Posterior vena cava (tissue), 2 donors: ENCODE measurements at places on chromosomes 3 and 15.

GRCh38 chr3:103585809-103586208, 1151.0 kb downstream of the ZPLD1 start:
- no peak for DNase-seq

- DNase-seq, result no peak
These were observed 125.3 kb upstream of the BCL6 start for GRCh38 chr3:187870360-187871203.

- no peak for DNase-seq
These were observed 24.5 kb downstream of the KCNMB2 start for GRCh38 chr3:178560759-178561158.

DNA sequence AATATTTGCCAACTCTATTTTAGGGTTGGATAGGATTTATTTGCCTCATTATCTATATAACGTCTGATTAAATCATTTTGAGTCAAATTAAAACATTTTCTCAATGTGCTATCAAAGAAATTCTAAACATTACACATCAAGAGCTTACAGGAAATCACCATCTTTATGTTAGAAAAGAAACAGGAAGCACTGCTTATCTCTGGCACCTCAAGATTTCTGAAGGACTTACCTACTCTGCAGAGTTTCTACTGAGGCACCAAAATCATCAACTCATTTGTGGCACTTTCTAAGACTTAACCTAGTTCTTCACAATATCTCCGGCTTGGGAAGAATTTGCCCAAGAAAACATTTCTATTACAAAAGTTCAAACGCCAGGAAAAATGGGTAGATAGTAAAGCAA, 181.3 kb upstream of the EOMES start:
- DNase-seq, result no peak

GRCh38 chr3:136883967-136884720, 22.1 kb downstream of the NCK1 start:
- DNase-seq, result no peak

DNA sequence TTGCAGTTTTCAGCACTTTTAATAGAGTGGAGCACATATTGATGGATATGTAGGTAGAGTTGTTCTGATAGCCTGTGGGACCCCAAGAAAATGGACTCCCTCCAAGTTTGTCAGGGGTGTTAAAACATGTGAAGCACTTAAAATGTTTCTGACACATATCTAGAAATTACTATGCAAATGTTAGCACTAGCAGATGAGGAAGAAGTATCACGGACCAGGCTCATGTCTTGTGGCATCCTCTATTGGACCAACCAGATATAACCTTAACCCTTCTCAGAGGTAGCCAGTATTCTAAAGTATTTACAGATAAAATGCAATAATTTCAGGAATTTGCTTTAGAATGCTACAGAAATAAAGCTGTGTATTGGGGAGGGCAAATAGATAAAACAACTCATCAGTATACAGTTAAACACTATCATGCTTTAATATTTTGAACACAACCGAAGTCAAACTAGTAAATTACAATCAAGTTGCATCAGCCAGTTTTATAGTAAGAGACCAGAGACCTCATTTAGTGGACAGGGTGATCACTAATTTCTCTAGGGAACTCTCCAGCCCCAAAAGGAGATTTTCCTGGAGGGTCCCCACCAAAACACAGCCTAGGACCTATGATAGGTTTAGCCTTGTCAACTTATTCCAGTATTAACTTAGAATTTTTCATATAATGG, 57.2 kb upstream of the FBN1 start:
- DNase-seq, result no peak

GRCh38 chr3:126671521-126671920, 16.6 kb upstream of the TXNRD3 start:
- no peak for DNase-seq

GRCh38 chr15:62572797-62573196, 407.7 kb upstream of the C2CD4B start:
- no peak for DNase-seq

- DNase-seq, result no peak
These were observed 11.0 kb upstream of the ARPP19 start for GRCh38 chr15:52579852-52580251.

DNA sequence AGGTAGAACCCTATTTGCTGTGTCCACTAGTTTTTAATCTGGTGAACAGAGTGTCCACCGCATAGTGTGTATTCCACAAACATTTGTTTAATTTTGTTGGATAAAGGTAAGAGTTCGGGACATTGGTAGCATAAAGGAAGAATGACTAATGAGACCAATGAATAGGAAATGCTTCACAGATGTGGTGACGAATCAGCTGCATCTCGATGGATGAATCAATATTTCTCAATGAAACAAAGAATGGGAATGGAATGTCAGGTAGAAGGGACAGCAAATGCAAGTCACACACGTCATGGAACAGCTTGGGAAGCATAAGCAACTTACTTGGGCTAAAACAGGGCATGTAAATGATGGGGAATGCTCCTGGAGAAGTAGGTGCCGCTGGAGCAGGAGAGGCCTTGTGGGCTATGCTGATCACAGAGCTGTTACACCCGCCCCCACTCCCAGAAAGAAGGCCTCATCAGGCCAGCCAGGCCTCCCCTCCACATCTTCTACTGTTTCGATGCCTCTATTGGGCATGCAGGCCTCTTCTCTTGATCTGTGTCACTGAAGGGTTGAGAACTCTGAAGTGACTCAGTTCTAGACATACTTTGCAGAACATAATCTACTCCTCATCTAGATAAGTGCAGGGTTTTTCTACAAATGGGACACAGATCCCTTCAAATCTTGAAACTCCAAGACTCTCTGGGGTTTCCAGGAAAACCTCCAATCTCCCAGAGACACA, 120.0 kb upstream of the GADL1 start:
- no peak for DNase-seq

GRCh38 chr3:31735667-31736066, 202.9 kb downstream of the STT3B start:
- no peak for DNase-seq
